Upper lobe of left lung (tissue), 6 donors: ENCODE measurements at places on chromosomes 7 and 10. TPM values are rescaled to one million over a fixed set of nuclear protein-coding genes. Genes with fewer than 3 reads are reported as not detected.

DNA sequence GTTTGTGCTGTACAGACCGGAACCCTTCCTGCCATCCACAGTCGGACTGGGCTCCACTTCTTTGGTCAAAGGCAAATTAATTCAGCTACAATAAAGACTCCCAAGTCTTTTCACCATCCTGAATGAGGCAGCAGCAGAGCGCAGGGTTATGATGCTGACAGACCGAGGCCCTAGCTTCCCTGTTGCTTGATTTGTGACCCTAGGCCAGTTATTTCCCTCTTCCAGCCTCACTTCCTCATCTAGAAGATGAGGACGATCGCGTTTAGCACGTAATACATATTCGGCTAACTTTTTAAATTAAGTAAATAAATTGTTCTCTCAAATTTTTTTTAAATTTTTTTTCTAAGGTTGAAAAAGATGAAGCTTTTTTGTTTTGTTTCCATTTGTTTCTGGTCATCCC, 18.1 kb downstream of the ADRB1 start:
- no peak for DNase-seq

DNA sequence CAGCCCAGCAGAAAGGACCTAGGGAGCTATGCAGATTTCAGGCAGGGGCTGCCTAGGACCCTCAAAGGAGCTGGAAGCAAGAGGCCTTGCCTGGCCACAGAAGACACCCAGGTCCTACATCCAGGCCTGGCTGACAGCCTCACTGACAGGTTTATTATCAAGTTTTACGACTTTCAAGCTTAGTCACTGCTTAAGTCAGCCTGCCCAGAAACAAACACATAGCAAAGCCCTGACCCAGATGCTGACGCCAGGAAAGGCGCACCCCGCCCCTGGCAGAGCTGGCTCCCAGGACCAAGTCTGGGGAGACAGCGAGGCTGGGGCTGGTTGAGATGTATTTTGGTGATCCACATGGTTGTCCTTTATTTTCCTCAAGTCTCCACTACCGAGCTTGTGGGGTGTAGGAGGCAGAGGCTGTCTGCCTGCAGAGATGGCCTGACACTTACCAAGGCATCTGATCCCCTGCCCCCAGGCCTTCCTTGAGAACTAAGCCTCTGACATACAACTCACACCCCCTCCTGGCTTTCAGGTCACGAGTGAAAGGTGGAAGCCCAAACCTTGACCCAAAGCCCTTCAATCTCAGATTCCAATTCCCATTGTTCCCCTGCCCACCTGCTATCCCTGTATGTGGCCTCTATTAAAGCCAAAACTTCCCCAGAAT, 80.7 kb upstream of the EMX2 start:
- peak; percentile 41 for DNase-seq

DNA sequence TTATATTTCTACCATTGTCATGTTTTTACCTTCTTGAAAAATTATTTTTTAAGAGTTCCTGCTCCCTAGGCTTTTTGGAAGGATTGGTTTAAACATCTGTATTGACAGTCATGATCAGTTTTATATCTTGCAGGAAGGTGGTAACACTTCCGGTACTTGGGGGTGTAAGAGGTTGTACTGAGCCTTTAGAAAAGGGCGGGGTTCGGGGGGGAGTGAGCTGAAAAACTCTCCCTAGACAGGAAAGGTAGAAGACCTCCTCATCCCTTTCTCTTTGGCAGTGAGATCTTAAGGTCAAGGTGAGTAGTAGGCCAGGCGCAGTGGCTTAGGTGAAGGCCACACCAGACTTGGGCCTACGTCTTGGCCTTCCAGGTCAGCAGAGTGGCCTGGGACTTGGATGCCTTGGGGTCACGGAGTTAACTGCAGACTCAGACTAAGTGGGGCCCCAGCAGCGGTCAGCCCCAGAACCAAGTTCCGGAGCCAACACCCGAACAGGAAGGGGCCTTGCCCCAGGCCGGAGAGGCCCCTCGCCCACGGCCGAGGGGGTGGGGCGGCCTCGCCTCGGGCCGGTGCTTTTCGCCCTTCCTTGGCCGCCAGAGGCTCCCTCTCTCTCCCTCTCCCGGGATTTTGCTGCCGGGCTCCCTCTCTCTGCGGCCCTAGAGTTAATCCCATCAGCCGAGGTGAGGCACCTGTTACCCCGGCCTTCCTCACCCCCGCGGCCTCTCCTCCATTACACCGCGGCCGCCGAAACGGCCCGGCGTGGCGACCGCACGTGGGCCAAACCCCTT, at the start of gene PPP1R9A:
PPP1R9A (plus strand) TSS at position 569 of the 785 bp plus-strand sequence. CDS start 2,520 bp downstream, outside the sequence.
- DNase-seq = no peak

GRCh38 chr7:114342431-114343179, 72.0 kb upstream of the FOXP2 start:
- DNase-seq = no peak

GRCh38 chr10:2214092-2214491, 476.8 kb upstream of the ADARB2 start:
- DNase-seq = no peak

DNA sequence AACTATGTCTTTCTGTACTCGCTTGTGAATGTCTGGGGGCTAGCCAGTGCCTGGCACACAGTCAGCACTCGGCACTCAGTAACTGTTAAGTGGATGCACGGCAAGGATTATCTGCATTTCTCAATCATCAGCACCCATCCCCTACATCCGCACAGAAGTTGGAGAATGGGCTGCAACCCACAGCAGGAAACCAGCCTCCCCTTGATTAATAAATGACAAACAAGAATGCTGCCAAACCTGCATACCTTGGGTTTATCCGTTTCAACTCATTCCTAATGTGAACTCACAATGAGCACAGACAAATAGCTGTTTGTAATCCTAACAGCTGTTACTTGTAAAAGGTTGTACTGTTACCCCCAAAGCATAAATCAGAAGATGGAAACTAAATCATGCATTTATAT, 28.9 kb downstream of the PPP1R3C start:
- DNase-seq = no peak

- DNase-seq = no peak
Measured at GRCh38 chr10:129090618-129091366, 376.2 kb upstream of the MGMT start.

- DNase-seq = no peak
Measured at GRCh38 chr7:128100949-128101713, 69.9 kb upstream of the LRRC4 start.

Gene UPK3B
- 49.5 TPM for total RNA-seq

Gene FGFBP3
- 1.0 TPM for total RNA-seq
